HepG2 (cell line): ENCODE measurements at places on chromosomes 12 and 14.

DNA sequence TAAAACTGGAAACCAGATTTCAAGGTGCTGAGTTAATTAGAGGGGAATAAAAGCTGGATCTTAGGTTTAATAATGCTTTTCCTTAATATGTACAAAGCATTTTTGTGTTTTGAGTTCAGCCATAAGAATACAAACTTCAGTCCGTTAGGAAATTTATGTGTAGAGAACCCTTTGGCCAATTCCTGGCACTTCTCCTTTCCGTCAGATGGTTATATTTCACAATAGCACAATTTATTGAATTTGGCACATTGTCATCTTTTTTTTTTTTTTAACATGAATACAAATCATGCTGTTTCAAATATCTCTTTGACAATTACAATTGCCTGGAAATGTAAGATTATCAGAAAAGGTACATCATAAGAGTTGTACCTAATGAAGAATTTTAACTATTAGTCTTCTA lies 56.2 kb upstream of the DDHD1 start:
- DNase-seq = no peak

DNA sequence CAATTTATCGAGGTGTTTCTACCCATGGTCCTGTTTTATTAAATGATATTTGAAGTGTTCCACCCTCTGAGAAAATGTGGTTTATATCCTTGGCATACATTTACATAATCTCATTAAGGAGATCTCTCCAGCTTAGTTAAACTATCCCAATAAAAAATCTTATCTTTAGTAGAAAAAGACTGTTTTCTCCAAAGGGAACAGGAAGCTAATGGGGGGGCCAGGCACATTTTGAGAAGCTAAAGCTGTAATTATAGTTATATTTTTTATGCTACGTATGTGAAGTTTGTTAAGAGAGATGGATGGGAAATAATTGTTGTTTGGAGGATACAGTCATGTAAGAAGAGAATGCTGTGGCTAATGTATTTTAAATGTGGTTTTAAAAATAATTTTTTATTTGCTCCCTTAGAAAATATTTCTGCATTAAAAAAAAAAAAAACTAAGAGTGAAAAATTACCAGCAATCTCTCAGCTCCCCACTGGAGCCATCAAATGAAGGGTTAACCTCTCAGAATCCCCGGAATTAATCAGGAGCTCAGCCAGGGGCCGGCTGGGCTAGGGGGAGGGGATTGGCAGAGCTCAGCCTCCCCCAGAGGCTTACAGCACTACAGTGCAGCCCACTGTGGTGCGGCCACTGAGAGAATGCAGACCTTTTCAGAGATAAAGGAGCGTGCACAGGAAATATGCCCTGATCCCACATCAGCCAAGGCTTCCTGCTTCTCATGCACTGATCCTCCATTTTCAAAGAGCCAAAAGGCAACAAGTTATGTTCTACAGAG lies 185.8 kb downstream of the EGLN3 start:
- DNase-seq = no peak

- DNase-seq = no peak
These were observed 38.4 kb downstream of the MVK start for GRCh38 chr12:109612003-109612402.

DNA sequence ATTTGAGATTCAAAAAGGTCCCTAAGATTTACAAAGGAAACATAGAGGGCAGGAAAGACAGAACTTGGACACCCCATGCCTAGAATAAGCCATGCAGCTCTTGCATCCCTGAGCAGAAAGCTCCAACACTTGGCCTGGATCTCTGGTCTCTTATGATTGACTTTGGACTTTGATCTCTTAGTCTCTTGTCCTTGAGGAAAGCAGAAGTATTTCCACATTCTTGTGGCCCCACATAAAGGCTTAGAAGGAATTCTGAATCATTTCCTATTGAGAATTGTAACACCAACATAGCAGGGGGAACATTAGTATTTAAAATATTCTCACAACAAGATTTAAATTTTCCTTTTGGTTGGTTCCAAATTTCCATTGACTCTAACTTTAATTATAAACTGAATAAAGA lies 283.7 kb upstream of the PRKD1 start:
- DNase-seq = no peak

DNA sequence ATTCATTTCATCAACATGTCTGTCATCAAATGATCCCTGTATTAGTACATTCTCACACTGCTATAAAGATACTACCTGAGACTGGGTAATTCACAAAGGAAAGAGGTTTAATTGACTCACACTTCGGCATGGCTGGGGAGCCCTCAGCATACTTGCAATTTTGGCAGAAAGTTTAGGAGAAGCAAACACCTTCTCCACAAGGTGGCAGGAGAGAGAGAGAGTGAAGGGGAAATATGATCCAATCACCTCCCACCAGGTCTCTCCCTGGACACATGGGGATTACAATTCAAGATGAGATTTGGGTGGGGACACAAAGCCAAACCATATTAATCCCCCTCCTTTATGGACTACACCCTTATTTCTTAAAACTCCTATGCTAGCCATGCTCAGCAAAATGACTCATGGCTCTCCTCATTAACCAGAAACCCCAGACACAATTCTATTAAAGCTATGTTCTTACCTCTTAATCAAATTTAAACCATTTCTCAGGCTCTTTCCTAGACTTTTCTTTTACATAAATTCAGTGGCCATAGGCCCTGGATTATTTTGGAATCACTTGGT lies 932.3 kb downstream of the FLRT2 start:
- peak; percentile 40 for DNase-seq

GRCh38 chr14:30848449-30849240 lies 25.7 kb upstream of the COCH start:
- DNase-seq = peak; percentile 35

- DNase-seq = no peak
These were observed 45.1 kb downstream of the SAV1 start for GRCh38 chr14:50622978-50623377.

- DNase-seq = peak; percentile 11
These were observed 87.7 kb upstream of the FOXG1 start for GRCh38 chr14:28678887-28679286.

- DNase-seq = no peak
These were observed 88.5 kb upstream of the ANO4 start for GRCh38 chr12:100706033-100706432.

DNA sequence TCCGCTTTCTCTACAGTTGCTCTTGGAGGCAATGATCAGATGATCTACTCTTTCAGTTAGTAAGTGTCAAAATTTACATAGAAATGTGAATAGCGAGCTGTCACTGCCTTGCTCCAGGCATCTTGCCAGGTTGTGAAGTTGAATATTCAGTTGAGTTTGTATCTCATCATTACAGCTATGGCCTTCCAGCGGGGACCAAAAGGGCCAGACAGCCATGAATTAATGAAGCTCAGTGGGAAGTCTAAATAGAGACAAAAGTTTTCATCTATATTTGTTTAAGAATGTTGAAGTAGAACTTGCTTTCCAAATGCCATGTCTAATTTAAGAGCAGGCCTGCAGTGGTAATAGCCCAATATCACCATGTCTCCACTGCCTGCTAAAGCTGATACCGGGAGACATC lies 387.8 kb downstream of the FLRT2 start:
- DNase-seq = no peak

DNA sequence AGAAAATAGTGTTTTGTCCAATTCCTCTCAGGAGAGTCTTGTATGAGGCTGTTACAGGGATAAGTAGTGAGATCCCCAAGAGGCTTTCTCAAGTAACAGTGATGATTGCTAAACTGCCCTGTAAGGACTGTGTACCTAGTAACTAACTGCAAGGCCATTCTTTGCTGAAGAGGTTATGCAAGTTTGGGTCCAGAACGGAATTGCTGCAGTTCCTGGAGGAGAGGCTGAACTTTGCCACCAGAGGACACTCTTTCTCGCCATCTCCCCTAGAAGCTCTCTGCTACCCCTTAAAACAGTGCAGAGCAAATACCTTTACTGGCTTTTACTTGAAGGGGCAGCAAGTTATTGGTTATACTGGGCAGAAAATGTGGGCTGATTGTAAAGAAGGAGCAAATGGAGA lies 180.0 kb downstream of the RBM19 start:
- peak; percentile 35 for DNase-seq

DNA sequence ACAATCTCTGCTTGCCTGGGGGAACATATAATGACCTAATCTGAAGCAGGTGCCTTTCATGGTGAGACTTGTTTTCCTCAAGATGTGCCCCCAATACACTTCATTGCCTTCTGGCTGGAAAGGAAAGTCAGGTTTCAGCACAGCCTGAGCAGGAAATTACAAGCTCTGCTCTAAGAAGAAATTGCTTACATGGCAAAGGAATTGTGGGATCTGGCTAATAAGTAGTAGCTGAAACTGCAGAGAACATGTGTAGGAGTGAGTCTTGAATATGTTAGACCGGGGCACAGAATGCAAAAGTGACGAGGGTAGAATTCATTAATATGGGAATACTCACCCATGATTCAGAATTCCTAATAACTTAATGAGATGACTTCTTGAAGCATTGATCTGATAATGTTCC lies 6.3 kb upstream of the CFAP54 start:
- DNase-seq = no peak

DNA sequence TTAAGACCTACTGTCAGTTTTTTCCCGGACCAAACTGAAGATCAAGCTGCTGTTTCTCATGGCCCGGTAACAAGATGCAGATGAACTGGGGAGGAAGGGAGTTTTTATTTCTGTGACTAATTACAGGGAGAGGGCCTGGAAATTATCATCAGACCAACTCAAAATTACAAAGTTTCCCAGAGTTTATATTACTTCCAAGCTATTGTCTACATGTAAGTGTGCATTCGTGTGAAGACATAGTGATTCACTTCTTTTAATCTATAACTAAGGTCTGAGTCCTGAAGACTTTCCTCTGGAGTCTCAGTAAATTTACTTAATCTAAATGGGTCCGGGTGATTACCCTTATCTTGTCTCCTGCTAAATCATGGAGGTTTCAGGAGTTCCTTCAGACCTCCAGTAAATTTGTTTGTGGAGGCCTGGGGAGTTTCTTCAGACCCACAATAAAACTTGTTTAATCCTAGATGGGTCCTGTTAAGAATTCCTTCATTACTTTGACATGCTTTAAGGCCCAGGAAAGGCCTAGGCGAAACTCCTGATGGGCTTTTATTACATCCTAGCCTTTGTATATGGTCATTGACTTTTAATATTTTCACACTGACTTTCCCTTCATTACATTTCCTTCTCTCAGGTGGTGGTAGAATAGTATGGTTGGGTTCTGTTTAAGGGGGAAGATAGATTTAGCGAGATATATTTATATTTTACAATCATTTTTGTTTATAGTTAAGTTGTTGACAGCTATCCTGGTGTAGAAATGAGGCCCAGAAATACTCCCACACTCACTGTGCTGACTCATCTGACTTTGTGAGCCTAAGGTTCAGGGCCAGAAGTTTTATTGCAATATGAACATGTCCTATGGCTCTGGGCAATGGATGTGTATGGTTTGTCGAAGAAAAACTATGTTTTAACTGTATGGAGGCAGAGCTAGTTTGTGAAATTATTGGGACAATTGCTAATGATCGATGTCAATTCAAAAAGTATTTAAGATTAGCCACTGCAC lies 627.0 kb upstream of the FBXO33 start:
- DNase-seq = no peak

GRCh38 chr12:124390442-124391097 lies 95.7 kb downstream of the RFLNA start:
- no peak for DNase-seq

GRCh38 chr12:464484-465267 lies 4.9 kb downstream of the B4GALNT3 start:
- DNase-seq = no peak

DNA sequence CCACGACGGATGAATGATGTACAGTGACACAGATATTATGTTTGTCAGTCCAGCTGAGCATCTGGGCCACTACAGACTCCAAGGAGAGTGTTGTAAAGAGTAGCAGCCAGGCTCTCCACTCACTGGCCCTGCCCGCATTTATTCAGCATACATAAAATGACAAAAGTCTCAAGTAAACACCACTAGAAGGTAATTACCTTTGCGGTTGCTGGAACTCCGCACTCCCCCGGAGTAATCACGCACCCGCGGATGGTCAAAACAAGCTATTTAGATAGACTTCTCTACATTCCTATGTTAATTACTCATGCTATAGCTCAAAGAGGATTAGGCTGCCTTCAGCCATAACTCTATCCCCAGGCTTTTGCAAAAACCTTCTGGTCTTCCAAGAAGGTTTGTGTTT lies 18.8 kb upstream of the STRAP start:
- peak; percentile 16 for DNase-seq

- no peak for DNase-seq
These were observed 87.0 kb downstream of the TRMT5 start for GRCh38 chr14:60893911-60894310.

DNA sequence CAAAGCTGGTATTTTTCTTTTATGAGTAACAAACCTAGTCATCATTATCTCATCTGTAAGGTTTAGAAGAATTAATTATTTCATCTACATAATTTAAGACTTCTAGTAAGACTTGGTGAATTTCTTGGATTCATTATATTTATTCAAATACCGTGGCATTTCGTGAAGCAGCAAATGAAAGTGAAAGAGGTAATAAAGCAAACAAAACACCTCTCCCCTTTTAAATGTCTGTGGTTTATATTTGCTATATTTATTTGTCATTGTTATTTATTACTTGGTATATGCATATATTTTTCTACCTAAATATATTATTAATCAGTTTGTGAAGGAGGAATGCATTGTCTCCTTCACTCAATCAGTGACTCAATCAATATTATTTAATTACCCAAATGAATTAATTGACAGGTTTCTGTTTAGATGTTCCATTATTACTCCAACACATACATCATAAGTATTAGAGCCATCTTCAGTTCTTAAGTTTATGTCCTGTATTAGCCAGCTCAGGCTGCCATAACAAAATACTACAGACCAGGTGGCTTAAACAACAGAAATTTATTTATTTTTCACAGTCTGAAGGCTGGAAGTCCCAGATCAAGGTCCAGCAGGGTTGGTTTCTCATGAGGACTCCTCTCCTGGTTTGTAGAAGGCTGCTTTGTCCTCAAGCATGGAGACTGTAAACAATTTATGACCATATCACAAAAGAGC lies 6.6 kb downstream of the CFAP54 start:
- DNase-seq = no peak

- DNase-seq = no peak
These were observed 27.1 kb upstream of the RPLP0 start for GRCh38 chr12:120228041-120228290.

- DNase-seq = no peak
These were observed 36.4 kb upstream of the FICD start for GRCh38 chr12:108478611-108479206.

DNA sequence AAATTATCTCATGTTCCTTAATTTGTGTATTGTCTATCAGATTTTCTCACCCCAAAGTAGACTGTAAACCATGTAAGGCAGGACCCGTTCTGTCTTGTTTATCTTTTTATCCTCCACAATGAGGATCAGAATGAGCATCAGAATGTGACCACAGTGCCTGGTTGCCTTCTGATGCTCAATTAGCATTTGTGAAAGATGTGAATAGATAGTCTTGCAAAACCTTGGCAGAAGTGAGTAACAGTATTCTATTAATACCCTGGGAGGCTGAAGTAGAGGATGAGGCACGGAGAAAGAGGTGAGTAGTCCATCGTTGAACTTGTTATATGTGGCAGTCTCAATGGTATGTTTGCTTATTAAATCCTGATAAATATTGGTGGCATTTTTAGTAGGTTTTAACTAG lies 781.4 kb downstream of the NRXN3 start:
- no peak for DNase-seq
